ENCODE measurements at places on chromosomes 13 and 19.

DNA sequence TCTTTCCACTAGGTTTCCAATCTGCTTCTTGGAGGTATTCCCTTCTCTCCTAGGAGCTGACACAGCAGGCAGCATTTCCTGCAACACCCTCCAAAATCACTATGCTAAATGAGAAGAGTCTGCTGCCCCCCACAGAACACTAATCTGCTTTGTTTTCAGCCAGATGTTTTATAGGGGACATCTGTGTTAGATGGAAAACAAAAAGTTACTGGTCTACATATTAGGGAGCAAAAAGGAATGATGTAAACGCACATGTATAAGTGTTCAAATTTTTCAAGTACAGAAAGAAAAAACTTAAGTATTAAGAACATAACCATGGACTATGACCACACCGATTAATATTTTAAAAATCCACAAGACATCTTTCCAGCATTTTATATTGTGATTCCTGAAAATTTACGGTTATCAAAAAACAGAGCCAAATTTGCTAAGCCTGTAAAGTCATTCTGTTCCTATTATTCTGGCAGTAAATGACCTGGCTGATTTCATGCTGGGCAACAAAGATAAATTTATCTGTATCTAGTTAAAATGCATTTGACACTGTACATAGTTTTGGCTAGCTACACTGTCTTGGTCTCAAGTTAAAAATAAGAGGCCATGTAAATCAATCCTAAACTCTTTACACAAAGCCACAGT is 63.3 kb downstream of the DCLK1 start:
- DNase-seq = no peak

GRCh38 chr13:98591721-98592361 is 14.9 kb upstream of the STK24 start:
- no peak for DNase-seq

DNA sequence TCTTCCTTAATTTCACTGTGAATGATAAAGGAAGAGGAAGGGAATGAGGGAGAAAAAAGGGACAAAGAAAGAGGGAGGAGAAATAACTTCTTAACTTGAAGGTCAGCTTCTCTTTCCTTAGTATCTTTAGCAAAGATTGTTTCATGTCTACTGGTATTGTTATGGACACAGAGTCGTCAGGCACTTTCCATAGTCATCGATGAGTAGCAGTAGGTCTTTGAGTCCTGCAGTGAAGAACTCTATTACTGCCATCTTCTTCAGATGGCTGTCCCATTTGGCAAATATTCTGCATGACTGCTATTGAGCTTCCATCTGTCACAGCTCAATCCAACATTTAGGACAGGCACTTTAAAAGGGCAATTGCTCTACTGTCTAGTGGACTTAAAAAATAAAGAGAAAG is 2463.1 kb downstream of the PCDH9 start:
- no peak for DNase-seq

DNA sequence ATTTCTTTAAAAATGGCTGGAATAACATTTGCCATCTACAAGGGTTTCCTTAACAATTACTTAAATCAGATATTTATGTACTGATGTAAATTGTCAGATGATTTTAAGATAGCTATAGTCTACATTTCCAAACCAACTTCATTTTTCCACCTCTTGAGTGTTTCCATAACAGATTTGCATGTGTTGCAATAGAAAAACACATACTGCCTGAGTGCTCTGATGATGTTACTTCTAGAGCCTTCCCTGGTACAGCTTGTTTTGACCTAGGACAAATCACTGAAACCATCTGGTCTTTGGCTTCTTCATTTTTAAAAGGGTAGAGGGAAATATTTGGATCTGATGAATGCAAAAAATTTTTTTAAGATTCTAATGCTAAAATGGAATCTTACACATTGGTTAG is 245.9 kb downstream of the PCDH9 start:
- no peak for DNase-seq
